ENCODE measurements at places on chromosomes 12 and 14. TPM values are rescaled to one million over a fixed set of nuclear protein-coding genes. Genes with fewer than 3 reads are reported as not detected.

The RPL10L gene
- not detected for polyA plus RNA-seq

The EID3 gene
- polyA plus RNA-seq = 3.0 TPM

GRCh38 chr12:48937170-48937569 lies 11.9 kb upstream of the FKBP11 start:
- no peak for DNase-seq

- no peak for DNase-seq
Observed at GRCh38 chr12:95143621-95144205, 70.3 kb upstream of the NR2C1 start.

DNA sequence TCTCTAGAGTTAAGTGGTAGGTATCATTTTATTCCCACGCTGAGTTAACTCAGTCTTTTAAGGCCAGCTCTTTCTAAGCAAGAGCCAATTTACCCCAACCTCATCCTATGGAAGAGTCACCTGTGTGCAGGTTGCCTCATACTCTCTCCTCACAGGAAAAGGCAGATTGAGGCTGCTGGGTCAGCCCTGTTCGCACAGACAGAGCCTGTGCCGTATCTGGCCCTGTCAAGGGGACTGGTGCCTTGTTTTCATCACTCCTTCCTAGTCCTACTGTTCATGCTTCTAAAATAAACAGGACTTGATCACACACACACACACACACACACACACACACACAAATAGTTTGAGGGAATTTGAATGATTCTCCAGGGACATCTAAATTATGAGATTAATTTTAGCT lies 285.0 kb downstream of the SLC6A15 start:
- no peak for DNase-seq

Data from ovary (tissue), 10 donors.